ENCODE measurements at places on chromosomes 12 and 14.

DNA sequence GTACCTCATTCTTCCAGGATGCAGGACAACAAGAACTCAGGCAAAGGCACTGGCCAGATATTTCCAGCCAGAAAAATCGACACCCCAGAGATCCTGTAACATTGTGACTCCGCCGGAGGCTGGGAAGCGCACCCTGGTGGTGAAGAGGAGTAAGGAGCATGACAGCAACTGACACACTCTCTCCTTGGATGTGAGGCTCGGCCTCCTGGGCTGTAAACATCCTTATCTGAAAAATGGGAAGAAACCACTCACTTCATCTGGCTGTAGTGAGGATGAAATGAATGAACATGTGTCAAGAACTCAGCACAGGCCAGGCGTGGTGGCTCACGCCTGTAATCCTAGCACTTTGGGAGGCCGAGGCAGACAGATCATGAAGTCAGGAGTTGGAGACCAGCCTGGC is 27.5 kb downstream of the TCHP start:
- DNase-seq: no peak

- no peak for DNase-seq
Observed at GRCh38 chr14:104423701-104424405, 155.7 kb upstream of the C14orf180 start.

DNA sequence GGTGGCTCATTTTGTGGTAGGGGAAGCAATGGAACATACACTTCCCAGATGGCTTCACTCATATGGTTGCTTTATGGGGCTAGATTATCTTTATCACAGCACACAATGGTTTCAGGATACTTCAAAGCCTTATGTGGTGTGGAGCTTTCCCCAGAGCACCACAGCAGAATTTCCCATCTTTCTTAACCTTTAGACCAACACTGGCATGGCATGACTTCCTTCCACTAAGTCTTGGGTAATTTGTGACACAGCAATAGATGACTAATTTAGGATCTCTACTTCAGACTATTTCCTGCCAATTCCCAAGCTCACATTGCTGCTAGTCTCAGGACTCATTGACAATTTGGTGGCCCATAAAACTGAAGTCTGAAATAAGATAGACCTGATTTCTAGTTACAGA is 36.9 kb upstream of the DCN start:
- no peak for DNase-seq

DNA sequence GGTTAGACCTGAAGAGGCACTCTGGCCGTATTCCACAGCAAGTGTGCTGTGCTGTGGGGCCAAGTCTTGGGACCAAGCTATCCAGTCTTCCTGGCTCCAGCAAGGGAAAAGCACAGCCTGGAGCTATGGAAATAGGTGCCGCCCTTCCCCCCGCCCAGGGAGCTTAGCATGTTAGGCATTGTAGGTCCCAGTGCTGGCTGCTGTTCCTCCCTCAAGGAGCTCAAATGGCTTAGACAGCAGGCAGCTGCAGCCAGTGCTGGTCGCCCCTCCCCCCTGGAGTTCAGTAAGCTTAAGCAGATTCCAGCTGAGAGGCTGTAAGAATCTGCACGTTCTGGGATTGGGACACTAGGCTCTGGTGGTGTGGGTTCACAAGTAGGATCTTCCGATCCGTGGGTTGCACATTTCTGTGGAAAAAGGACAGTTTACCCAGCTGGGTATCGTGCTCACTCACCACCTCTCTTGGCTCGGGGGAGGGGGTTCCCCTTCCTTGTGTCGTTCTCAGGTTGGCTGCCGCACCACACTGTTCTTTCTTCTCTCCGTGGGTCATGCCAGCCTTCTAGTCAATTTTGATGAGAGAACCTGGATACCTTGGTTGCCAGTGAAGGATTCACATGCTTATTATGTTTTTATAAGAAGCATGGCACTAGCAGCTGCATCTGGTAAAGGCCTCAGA is 127.3 kb downstream of the CNTN1 start:
- no peak for DNase-seq

DNA sequence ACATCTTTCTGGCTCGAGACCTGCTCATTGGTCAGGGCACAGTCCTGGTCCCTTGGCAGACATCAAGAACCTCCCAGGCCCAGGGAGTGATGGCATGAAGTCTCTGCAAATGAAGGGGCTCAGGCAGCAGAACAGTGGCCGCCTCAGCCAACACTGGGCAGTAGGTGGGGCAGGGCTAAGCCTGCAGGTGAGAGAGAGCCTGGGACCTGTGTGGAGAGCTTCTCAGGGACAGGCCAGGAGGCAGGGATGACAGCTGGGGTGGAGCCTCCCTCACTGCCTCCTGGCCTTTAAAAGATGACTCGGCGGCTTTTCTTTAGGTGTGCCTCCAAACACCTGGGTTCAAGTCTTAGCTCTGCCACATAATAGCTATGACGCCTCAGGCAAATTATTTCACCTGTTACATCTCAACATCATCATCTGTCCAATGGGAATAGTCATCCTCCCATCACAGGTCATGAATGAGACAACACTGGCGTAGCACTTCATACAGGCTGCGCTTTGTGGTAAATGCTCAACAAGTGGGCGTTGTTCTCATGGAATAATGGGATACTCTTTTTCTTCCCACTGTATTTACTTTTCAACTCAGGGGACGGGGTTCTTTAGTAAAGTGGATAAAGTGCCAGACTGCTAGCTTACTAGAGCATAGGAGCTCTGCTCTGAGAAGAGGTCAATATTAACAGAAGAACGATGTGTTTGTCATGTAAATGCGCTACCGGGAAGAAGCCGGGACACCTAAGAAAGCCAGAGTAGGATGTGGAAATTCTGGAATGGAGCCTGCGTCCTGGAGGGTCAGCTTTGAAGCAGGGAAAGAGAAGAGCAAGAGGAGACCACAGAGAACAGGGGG is 277.4 kb downstream of the FOXN3 start:
- DNase-seq: no peak

DNA sequence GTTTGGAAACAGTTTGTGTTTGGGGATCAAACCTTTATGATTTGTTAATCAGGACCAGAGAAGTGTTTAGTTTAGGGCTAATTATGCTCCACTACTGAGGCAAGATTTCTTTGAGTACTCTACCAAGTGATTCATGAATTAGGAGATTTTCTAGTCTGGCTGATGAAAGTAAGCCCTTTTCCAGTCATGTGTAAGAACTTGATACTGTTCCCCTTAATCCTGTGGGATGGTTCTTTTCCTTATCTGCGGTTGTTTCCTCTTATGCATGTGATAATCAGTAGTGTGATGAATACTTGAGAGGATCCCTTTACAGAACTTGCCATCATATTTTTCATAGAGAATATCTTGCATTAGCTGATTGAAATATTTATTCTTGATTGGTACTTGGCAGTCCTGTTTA is 42.1 kb downstream of the DYRK2 start:
- no peak for DNase-seq

DNA sequence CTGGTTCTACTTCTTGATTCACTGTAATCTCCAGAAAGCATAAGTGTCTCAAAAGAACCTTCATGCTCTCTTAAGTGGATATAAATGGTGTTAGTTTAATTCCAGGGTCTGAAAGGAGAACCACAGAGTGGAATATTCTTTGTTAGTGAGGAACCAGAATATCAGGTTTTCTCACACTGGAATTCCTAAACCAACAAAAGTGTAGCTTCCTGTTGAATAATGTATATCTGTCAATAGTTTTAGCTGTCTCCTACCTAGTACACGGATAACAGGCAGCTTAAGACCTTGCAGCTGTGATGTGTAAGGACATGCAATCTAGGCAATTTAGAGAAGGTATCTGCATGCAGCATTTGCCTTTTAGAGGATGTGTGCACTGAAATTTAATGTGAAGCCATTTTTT is 24.0 kb downstream of the LRIG3 start:
- DNase-seq: peak; percentile 58

GRCh38 chr14:59832653-59833294 is 37.8 kb downstream of the RTN1 start:
- no peak for DNase-seq

GRCh38 chr12:4438834-4439596 is 6.6 kb downstream of the FGF6 start:
- no peak for DNase-seq
